ENCODE measurements at places on chromosomes 12 and 14.

DNA sequence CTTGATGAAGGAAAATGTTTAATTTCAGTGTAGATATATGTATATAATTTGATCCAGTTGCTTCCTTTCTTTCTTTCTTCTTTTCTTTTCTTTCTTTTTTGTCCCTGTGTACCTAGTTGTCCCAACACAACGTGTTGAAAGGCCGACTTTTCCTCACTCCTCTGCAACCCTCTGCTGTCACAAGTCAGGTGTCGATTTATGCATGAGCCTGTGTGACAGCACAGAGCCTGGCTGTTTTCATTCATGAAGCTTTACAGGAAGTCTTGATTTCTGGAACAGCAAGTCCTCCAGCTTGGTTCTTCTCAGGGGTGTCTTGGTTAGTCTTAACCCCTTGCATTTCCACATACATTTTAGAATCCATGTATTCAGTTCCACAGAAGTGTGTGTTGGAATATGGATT, 88.1 kb downstream of the PPP2R5C start:
- no peak for DNase-seq

GRCh38 chr14:79701371-79701770, 509.9 kb downstream of the DIO2 start:
- no peak for DNase-seq

DNA sequence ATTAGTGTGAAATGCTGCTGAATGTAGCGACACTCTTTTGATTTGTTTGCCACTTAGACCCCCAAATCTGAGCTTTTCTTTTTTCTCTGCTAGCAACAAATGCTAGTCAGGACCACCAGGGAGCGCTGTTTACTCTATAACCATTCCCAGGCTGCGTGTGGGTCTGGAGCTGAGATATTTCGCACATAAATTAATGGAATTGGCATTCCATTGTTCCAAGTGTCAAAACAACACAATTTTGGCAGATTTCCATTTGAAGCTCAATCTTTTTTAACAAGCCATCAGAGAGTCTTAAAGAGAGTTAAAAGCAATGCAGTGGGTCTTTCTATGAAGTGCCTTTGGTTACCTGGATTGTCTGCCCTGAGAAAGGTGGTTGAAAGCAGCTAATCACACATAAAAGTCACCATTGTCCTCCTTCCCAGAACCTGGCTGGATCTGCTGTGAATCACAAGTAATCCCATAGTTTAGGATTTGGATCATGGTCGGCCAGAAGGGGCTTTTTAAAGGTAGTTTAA, 7.4 kb upstream of the TMEM132C start:
- peak; percentile 5 for DNase-seq

DNA sequence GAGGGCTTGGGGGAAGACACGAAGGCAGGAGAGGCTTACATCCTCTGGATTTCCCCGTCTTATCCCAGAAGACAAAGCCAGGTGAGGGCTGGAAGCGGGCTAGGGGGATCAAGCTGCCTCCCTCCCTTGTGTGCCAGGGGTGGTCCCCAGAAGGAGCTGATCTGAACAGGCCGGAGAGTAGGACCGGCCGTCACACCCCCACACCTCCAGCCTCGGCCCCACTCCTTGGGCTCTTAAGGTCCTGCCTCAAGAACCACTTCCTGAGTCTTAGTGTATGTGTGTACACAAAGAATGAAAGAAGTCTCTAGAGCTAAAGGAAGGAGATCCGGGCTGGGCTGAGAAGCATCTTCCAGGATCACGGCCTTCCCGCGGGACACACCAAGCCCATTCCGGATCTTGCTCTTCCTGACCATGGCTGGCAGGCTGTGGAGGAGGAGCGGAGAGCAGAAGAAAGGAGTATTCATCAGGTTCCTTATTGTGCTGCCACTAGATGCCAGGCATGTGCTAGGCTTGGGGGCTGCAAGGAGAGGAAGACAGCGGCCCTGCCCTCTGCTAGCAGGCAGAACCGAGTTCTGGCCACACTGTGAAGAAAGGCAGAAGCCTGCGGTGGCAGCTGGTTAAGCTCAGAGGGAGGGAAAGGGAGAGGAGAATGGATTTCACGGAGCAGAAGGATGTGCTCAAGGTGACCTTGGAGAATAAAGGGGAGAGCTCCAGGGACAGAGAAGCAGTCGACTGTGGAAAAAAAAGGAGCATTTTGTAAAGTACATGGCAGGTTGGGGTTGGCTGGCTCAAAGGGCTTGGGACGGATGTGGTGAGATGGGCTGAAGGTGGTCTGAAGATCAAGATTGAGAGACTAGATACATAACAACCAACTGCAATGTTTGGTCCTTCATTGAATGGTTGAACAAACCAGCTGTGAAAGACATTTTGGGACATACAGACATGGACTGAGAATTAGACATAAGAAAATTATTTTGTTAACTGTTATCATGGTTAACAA, 1.3 kb upstream of the CD63 start:
- no peak for DNase-seq

DNA sequence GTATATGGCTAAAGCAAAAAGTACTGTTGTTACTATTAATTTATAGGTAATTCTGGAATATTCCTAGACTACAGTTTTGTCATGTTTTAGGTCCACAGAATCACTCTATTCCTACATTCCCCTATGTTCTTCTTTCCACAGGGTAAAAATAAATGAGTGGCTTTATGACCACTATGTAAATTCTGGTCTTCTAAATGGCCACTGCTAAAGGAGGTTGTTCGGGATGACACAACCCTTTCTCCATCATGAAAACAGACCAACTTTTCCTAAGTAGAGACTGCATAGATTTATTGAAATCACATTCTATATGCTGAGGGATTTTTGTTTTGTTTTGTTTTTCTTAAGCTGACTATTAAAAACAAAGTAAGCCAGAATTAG, 88.0 kb downstream of the SYT1 start:
- DNase-seq, result no peak

GRCh38 chr14:95692109-95692508, 5.9 kb downstream of the TCL1B start:
- no peak for DNase-seq

DNA sequence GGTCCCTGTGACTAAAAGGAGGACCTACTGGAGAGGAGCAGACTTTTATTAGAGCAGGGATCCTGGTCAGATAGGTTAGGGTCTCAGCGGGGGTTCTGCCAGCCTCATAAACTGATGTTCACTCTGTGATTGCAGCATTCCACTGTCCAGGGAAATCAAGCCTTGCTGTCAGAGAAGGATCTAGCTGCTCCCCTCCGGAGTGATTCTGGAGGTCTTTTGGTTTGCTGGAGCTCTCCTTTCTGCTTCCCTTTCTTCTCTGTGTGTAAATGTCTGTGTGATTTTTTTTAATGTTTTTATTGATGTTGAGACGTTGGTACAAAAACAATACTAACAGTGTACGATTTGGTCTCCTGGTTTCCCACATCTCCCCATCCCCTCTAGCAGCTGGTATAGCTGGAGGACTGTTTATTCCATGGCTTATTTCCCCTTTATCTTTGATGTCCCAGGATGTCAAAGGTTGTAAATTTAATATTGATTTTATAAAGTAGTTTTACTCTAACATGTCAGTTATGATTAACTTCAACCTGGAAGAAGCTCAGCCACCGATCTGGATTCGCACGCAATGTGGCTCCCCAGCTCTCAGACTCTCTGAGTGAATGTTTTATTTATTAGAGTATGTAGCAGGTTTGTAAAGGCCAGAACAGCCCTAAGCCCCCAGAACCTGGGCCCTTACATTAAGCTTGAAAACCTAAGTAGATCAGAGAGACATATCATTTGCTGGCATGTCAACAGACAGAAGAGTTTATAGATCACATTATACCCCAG, 202.3 kb upstream of the G2E3 start:
- DNase-seq, result no peak

GRCh38 chr12:45260854-45261253, 45.0 kb downstream of the ANO6 start:
- DNase-seq, result no peak

- DNase-seq, result peak; percentile 76
Observed at GRCh38 chr12:12007001-12007712, 63.6 kb upstream of the BCL2L14 start.

Measured in stimulated activated CD4-positive, alpha-beta T cell treated with anti-CD3 and anti-CD28 coated beads, Interleukin-2, amount 100 ng/mL, for 24 hours (primary cell).